ENCODE measurements at places on chromosomes 3 and 15.

GRCh38 chr3:183349421-183350157 lies 78.8 kb downstream of the MCF2L2 start:
- no peak for DNase-seq

DNA sequence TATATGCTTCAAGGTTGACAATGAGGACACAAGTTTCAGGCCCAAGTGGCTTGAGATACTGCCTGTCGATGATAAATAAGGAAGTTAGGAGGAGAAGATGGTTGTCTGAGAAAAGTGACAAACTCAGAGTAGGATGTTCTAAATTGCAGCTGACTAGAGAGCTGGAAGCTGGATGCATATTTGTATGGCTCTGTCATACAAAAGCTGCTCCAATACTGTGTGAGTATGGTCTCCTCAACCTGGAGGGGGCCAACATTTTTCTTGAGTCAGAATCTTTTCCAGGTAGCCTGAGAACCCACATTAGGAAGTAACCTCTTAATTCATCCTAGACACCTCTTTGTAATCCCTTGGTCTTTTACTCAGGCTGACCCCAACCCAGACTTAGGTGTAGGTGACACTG lies 28.4 kb upstream of the TPRG1 start:
- DNase-seq, result no peak

DNA sequence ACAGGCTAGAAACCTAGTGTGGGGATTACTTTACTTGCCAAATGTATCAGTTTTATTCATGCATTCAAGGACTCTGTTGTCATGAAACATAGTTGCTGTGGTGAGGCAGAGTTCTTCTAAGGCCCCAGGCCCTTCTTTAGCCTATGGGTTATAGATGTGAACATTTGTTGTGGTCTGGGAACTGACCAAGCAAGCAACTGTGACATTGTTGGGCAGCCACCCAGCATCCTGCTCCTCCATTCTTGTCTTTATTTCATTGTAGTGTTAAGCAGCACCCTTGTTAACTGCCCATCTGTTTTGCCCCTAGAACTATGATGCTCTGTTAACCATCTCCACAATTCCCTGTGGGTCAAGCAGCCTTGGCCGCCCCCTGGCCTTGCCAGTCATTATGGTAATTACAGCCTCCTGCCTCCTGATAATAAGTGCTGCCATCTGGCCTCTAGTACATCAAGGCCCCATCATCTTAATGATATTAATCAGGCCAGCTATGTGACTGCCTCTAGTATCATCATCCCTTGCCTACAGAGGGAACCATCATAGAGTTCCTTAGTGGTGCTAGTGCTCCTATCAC lies 12.2 kb upstream of the IFT57 start:
- no peak for DNase-seq

- DNase-seq, result no peak
Measured at GRCh38 chr3:172520301-172520831, 2.9 kb downstream of the TNFSF10 start.

GRCh38 chr3:47772047-47772446 lies 9.6 kb downstream of the SMARCC1 start:
- no peak for DNase-seq

Measured in SK-N-MC (cell line).